ENCODE measurements at places on chromosomes 2 and 18.

GRCh38 chr18:56900195-56901094 lies 246.4 kb upstream of the BOD1L2 start:
- no peak for DNase-seq

DNA sequence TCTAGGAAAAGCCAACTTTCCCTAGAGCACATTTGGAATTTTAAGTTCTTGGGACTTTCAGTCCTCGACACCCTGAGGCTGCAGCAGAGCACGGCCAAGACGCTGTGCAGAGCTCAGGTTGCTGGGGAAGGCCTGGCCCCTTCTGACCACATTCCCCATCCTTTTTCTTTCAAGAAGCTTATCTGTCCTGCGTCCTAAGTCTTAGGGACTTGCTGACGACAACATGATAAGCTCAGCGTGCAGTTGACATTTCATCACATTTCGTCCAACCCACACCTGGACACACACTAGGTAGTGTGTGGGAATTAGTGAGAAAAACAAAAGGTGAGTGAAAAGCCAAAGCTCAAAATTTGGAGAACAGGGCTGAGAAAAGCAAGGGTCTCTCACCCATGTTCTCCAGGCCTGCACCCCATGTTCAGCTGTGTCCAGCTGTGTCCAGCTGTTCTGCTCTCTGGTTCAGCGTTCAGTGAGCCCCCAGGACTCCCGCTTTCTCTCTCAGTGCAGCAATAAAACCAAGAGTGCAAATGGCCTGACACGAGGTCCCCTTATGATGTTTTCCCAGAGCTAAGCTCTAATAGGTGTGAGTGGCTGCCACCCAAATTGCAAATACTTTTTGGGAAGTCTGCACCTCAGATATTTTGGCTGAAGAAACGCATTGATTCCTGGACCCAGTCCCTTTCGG lies 101.9 kb downstream of the RGPD3 start:
- no peak for DNase-seq

- DNase-seq = peak; percentile 41
These were observed 45.2 kb downstream of the GAREM1 start for GRCh38 chr18:32425466-32425865.

DNA sequence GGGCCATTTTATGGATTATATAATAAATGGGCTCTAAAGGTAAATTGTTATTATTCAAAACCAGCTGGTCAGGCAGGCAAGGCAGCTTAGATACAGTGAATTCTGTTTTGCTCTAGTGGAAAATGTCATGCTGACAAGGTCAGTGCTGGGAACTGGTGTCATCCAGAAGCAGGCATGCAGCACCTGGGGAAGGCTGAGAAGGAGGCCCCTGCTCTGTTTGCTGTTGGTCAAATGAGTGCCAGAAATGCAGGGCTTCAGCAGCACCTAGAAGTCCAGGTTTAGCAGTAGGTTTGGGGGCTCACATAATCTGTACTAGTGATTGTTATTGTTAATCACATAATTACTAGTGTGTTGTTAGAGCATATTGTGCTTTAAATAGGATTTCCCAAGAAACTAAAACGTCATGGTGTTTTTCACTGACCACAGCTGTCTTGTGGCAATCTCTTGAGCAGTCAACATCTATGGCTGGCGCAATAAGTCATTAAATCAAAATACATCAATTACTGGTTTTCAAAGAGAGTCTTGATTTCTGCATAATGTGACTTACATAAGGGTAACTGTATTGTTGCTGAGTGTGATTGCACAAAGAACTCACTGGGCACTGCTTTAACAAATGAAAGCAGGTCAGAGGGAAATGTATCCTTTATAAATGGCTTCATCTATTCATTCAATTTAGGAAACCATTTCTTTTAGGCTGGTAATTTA lies 99.1 kb downstream of the MYO3B start:
- no peak for DNase-seq

- no peak for DNase-seq
These were observed 16.5 kb upstream of the OR6B3 start for GRCh38 chr2:240069829-240070228.

GRCh38 chr2:219701847-219702634 lies 74.6 kb downstream of the SLC4A3 start:
- DNase-seq = no peak

GRCh38 chr2:10584242-10584753 lies 105.5 kb downstream of the NOL10 start:
- DNase-seq = no peak

- DNase-seq = no peak
These were observed 327.2 kb upstream of the PKDCC start for GRCh38 chr2:41720331-41721251.

- DNase-seq = no peak
These were observed 112.1 kb downstream of the TCF4 start for GRCh38 chr18:55475916-55476315.

DNA sequence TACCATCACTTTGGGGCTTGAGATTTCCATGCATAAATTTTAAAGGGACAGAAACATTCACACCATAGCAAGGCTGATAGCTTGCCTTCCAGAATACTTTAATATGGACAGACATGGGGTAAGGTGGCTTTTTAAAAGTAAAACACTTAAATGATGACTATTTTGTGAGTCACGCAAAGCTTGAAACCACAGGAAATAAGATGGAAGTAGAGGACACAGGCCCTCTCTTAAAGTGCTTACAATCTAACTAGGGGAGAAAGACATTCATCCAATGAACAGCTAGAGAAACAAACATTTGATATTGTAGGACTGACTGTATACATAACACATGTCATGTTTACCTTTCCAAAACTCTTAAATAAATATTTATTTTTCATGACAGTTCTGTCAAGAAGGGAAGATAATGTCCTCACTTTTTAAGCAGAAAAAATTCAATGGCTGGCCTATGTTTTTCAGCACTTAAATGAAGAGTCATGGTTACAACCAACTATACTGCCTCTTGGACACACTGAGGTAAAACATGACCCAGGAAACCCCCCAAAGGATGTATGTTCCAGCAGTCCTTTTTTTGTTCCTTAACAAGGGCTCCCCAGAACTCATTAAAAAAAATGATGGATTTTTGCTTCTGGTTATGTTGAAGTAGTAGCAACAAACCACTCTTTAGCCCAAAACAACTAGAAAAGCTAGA lies 120.0 kb upstream of the RBMS1 start:
- DNase-seq = no peak

GRCh38 chr2:138223319-138223718 lies 259.0 kb downstream of the HNMT start:
- DNase-seq = no peak

GRCh38 chr2:11665510-11666362 lies 4.3 kb downstream of the NTSR2 start:
- DNase-seq = no peak

GRCh38 chr2:131016826-131017741 lies 76.2 kb downstream of the FAM168B start:
- DNase-seq = peak; percentile 72

DNA sequence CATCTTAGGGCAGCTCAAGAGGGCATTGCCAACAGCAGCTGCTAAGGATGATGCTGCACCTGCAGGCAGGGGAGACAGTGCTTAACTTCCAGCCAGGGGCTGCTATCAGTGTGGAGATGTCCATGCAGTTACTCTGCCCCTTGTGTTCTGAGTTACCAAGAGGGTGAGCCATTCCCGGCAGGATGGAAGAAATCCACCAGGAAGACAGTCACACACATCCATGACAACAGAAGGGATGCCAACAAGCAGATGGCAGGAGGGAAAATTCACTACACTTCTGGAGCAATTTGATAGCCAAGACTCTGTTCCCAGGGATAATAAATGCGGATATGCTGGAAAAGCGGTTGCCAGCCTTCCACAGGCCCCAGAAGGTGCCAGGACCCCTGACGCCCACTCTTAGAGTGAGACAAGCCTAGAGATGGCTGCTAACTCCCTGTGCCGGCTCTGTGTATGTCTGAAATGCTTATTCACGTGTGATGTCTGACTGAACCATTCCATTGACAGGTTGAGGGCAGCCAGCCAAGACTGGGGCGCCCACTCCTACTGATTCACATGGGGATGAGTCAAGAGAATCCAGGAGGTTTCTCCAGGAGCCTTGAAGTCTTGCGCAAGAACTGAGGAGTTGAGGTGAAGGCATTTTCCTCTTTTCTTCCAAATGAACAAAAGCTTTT lies 24.5 kb downstream of the LOXHD1 start:
- peak; percentile 74 for DNase-seq

DNA sequence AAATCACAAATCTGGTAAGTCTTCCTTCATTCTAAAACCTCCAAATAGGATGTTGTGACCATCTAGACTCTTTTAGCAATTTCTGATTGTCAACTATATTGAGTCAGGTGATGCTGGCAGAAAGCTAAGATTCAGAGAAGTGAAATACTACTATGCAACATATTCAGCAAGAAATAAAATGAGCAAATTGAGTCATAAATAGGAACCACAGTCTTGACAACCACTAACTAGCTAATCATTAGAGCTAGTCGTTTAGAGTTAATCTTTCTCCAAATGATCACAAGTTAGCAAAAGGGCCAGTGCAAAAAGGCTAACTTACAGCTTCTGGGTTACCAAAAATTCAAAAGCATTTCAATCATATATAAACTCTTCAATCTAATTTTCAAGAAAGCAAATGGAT lies 54.5 kb downstream of the ROCK1 start:
- DNase-seq = no peak

GRCh38 chr2:222052934-222053367 lies 245.8 kb downstream of the PAX3 start:
- DNase-seq = no peak

DNA sequence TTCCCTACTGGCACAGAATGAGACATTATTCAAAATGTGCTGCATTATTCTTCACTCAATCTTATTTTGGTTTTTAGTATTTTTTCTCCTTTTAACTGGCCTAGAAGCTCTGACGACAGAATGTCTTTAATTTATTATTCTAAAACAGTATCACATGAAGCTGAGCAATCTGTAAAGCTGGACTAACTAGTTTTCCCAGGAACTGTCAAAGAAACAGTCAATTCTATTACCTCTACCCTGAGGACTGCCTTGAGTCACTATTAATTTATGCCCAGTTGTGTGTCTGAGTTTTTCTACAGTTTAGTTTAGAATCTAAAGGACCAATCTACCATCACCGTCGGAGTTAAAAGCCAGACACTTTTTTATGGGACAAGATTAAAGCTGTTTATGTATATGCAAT lies 31.6 kb downstream of the MBD2 start:
- no peak for DNase-seq

- no peak for DNase-seq
These were observed 33.2 kb downstream of the MYO5B start for GRCh38 chr18:50161597-50162205.
